CD4-positive, alpha-beta T cell (primary cell): ENCODE measurements at places on chromosomes 5 and 9.

DNA sequence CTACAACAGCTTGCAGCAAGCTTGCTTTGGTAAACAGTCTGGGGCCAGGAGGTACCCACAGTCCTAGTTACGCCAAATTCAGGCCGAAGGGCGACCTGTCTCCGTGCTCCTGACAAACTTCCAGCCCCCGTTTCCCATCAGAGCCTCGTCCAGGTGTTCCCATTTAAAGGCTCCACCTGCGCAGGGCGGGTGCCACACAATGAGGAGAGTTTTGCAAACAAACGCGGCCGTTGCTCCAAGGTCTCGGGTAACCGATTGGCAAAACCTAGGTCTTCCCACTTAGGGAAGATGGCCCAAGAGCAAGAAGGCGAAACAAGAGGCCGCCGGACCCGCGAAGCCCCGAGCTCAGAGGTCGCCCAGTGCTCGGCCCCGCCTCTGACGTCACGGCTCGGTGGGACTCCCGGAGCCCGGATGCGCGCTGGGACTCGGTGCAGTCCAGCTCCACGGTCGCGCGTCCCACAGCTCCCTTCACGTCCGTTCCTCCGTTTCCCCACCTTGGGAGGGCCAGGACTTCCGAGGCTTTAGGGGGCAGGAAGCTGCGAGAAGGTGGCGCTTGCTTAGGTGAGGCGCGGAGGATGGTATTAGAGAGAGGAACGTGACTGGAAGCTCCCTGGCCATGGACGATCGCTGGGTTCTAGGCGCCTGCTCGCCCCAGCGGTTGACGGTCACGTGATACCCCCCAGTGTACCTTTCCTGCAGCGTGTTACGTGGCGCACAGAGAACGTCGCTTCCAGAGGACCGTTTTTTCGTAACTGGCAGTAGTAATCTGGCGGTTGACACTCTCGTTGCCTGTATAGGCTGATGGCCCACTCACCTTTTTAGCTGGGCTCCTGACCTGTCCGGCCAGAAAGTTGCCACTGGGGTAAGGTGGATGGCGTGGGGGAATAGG, 41.8 kb upstream of the KDM4C start:
- peak; percentile 40 for DNase-seq

DNA sequence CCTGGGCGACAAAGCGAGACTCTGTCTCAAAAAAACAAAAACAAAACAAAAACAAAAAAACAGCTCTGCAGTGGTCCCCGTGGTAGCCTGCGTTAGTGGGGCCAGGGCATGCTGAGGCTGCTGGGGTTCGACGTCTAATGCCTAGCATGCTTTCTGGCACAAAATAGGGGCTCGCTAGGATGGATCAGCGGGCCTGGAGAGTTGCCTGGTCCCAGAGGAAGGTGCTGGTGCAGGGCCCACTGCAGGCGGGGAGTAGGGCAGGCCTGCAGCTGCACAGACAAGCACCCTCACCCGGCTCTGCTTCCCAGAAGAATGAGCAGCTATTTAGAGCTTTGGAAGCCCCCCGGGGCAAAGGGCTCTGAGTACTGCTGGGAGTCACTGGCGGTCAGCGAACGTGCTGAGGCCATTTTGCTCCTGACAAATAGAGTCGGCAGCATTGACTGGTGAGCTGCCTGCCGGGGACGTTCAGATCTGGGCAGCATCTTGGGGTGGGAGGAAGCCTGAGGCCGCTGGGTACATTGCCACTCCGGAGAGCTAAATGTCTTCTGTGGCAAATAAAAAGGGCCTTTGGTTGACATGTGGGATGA, 126.7 kb downstream of the OLFM1 start:
- no peak for DNase-seq

- DNase-seq = no peak
Observed at GRCh38 chr5:56757077-56757476, 58.3 kb upstream of the MAP3K1 start.

GRCh38 chr5:141958113-141958512, at the start of gene PCDH12:
PCDH12 (minus strand) TSS chr5:141958202; CDS start chr5:141957851, 351 bp downstream.
- DNase-seq = no peak

GRCh38 chr9:108553111-108553635, 302.6 kb downstream of the ACTL7B start:
- DNase-seq = no peak

DNA sequence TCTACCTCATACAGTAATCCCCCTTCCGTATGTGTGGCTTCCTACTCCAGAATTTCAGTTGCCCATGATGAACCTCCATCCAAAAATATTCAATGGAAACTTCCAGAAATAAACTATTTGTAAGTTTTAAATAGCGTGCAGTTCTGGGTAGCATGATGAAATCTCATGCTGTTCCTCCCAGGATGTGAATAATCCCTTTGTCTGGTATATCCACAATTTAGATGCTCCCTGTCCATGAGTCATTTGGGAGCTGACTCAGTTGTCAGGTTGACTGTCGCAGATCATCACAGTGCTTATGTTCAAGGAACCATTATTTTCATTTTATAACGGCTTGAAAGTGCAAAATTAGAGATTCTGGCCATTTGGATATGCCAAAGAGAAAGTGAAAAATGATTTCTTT, 290.1 kb upstream of the CDH9 start:
- DNase-seq = no peak

GRCh38 chr5:57504357-57504756, 21.7 kb upstream of the ACTBL2 start:
- DNase-seq = no peak

DNA sequence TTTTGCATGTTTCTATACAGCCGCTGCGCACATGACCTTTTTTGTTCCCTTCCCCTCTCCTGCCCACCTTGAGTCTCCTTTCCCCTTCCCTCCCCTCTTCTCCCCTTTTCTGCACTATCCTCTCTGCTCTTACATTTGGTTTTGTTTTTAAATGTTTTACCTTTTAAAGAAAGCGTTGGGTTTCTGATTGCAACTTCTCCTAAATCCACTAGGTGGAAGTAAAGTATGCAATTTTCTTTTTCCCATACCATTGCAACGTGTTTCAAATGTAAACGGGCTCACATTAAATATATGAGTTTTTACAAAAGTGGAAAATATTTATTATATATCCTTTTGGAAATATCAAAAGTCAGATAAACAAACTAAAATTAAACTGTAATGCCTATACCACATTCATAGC, 500.9 kb downstream of the DIRAS2 start:
- no peak for DNase-seq

DNA sequence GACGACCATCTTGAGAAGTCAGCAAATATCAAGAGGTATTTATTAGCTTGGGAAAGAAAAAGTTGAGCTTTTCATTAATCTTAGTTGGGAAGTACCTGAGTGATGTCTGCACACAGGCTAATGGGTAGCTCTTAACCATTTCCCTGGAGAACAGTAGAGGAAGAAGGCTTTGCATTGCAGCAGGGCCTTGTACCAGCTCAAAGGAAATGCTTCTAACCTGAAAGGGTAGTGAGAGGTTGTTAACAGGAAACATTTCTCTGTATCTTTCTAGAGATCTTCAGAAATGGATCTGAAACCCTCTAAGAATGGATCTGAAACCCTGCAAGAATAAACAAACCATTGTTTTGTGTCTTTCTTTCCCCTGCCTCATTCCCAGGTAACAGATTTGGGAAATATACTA, 393.3 kb downstream of the PLK2 start:
- no peak for DNase-seq

DNA sequence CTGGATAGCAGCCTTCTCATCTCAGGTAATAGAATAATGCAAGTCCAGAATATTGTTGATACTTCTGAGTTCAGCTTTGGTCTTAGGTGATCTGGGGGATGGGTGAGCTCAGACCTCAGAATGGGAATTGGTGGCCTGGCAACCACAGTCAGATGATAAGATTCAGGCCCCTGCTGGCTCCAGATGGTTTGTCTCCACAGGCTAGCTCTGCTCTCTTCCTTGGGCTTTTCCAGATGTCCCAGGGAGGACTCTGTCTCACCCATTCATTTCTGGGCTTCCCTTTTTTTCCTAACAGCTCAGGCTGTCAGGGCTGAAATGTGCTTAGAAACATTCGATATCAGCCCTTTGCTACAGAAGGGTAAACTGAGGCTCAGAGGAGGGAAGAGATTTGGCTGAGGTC, 17.6 kb upstream of the TNFSF15 start:
- DNase-seq = no peak

GRCh38 chr5:56818450-56819037, 3.2 kb downstream of the MAP3K1 start:
- no peak for DNase-seq

- no peak for DNase-seq
Observed at GRCh38 chr5:51414516-51414915, 31.3 kb downstream of the ISL1 start.

- DNase-seq = no peak
Observed at GRCh38 chr5:13250464-13251291, 693.8 kb downstream of the DNAH5 start.

- DNase-seq = no peak
Observed at GRCh38 chr5:157109744-157110143, 900 bp upstream of the HAVCR2 start.

- DNase-seq = no peak
Observed at GRCh38 chr5:96857924-96858323, 18.4 kb upstream of the ERAP2 start.

DNA sequence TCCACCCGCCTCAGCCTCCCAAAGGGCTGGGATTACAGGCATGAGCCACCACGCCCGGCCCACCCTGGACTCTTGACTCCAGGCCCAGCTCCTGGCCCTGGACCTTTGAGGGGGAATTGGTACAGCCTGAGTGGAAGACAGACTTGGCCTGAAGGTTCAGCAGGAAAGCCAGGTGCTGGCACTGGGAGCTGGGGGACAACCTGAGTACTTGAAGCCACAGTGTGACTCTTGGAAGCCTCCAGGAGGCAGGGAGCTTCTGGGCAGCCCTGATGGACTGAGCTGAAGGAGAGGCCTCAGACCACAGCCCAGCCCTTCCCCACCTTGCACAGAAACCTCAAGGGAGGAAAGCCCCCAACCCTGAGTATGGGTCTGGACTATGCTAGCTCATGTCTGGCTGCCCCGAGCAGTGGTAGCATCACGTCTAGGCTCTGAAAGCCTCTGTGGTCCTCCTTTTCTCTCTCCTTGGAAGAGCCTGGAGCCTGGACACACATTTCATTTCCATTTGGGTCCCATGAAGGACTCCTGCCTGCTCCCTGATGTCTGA, 54.1 kb downstream of the RASGEF1C start:
- DNase-seq = no peak

GRCh38 chr9:125146247-125146646, 2.9 kb upstream of the SCAI start:
- no peak for DNase-seq

GRCh38 chr5:167303582-167303981, 987.9 kb upstream of the WWC1 start:
- DNase-seq = no peak

DNA sequence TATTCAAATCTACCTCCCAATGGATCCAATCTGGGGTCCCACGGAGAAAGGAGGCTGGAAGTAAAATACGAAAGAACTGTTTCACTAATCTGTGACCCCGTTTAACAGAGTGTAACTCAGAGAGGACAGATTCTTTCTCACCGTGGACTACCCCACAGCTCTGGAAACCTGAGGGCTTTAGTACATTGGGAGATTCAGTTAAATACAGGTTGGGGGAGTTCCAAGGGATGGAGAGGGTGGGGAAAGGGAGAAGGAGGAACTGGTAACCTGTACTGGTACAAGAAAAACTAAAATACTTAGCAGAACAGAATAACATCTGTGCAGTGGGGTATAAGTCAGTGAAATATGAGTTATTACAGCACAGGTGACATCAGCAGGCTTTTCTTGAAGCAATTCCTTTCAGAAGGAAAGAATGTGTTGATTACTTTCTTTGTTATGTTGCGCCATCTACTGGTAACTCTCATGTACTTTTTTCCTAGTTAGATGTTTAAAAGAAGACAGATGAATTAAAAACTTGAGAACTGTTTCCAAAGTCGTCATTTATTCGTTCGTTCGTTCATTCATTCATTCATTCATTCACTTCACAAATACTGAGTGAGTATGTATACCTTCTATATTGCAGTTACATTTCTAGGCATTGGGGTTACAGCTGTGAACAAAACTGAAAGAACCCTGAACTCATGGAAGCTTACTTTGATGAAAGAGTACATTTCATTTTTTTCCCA, 30.0 kb upstream of the STOM start:
- DNase-seq = no peak

GRCh38 chr9:27125030-27125429, 16.0 kb downstream of the TEK start:
- no peak for DNase-seq

- DNase-seq = no peak
Observed at GRCh38 chr5:75113354-75114113, 61.2 kb upstream of the GCNT4 start.

DNA sequence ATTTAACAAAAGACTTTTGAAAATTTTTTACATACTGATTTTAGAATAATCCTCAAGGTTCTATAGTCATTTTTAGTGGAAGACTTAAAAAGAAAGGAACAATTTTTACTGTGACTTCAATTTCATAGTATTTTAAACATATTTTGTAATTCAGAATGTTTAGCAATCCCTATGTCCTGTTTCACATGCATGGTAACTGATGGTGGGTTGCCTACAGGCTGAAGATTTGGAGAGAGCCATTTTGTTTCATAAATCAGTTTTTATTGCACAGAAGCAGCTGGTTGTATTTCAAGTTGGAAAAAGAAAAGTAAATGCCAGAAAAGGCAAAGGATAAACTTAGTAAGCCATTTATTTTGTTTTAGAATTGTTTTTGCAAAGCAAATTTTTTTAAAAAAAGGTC, 24.0 kb downstream of the STARD4 start:
- no peak for DNase-seq

DNA sequence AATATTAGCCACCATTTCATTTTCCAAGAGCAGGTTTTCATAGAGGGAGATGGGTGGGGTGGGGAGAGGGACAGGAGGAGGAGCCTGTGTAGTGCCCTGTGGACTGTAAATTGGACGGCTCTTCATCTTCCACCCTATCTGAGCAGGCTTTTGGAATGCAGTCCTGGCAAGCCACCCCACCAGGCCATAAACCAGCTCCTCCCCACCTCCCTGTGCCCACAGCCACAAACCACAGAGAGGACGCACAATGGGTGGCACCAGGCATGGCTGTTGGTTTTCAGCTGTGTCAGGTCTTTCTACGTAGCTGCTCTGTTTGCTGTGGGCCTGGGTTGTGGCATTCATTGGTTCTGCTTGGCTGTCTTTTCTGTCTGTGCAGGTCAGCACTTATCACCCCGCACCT, 58.0 kb downstream of the PLAC8L1 start:
- no peak for DNase-seq

DNA sequence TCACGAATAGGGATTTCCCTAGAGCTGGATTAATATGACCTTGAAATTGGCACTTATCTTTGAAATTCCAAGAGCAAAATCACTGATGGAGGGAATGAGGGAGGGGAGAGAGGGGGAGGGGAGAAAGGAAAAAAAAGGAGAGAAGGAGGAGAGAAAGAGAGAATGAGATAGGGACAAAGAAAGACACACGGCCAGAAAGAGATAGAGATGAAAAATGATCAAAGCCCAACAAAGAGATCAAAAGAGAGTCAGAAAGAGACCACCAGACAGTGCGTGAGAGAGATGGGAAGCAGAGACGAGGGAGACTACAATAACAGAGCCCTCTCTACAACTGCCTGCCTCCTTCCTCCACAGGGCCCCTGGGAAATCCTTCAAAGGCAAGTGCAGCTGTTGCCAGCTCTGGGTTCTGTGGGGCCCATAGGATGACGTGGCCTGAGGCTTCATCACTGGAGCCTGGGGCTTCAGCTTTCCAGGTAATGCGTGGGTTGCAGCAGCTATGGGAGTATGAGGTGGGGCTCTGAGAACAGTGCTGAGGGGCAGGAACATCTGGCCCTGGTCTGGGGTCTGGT, 58.3 kb upstream of the SHB start:
- DNase-seq = no peak
